Tibial nerve (tissue), 4 donors: ENCODE measurements at places on chromosomes 3 and 15. TPM values are rescaled to one million over a fixed set of nuclear protein-coding genes. Genes with fewer than 3 reads are reported as not detected.

CHAC1 gene
- not detected for total RNA-seq

SLC22A13 gene
- total RNA-seq = not detected

DUOXA1 gene
- total RNA-seq = 2.4 TPM

ISG20 gene
- total RNA-seq = 19.0 TPM
